ENCODE measurements at places on chromosomes 5 and 9. TPM values are rescaled to one million over a fixed set of nuclear protein-coding genes. Genes with fewer than 3 reads are reported as not detected.

DNA sequence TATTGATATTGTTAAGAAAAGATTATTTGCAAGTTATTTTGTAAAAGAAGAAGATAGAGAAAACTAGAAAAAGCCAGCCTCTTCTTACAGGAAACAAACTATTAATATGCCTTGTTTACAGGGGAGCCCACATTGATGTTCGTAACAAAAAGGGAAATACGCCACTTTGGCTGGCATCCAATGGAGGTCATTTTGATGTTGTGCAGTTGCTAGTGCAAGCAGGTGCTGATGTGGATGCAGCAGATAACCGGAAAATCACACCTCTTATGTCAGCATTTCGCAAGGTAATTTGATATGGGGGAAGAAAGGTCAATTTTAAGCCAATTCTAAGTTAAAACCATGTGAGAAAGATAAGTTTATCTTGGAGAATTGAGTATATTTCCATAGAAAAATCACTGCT, 37.6 kb upstream of the EIF4EBP3 start:
- no peak for DNase-seq

DNA sequence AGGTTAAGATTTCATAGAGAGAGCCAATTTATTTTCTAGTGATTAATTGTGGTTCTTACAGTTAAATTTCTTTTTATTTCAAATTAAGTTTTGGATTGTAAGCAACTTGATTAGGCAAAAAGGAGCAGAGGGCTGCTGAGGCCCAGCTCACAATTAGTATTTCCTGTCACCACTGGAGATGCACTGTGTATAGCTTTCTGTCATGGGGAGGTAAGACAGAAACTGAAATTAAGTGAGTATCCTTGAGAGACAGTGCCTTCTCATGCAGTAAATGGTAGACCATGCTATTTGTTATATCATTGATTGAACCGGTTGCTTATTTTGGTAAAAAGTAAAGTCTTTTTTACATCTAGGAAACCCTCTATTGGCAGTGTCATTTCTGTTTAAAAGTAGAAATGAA, 190.7 kb downstream of the CCDC171 start:
- DNase-seq: no peak

- no peak for DNase-seq
These were observed 283.3 kb upstream of the TUT7 start for GRCh38 chr9:86637515-86637914.

DNA sequence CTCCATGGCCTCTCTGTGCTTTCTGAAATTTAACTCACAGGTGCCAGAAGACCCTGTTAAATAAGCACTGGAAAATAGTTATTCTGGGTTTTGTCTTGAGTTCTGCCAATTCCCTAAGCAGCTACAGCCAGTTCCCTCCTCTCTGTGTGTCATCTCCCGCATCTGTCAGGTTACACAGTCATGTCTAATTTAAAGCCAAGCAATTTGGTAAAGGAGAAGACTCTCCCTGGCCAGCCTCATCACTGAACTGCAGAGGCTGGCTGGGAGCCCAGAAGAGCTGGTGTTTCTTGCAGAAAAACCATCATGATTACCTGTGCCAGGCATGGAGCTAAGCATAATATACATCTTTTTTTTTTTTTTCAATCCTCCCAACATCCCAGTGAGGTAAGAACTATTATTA, 141.3 kb upstream of the ZNF366 start:
- DNase-seq: no peak

DNA sequence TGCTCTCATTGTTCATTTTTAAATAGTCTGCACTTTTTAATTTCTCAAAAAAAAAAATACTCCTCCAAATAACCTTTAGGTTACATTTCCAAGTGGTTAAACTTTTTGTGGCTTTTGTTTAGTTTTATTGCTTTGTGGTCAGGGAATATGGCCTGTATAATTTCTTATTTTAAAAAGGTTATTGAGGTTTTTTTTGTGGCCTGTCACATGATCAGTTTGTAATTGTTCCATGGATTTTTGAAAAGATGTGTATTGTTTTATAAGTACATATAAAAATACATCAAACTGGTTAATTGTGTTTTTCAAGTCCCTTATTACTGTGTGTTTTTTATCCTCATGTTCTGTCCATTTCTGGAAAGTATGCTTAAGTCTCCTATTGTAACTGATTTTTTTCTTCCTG, 64.0 kb downstream of the ZNF618 start:
- DNase-seq: no peak

- DNase-seq: no peak
These were observed 119.8 kb downstream of the EBF1 start for GRCh38 chr5:158979749-158980521.

The TOR1A gene
- 43.5 TPM for polyA plus RNA-seq

The MYMK gene
- polyA plus RNA-seq: not detected

The C9orf50 gene
- polyA plus RNA-seq: 0.27 TPM

The PIP5K1B gene
- 8.1 TPM for polyA plus RNA-seq

All from left renal pelvis (tissue), 4 donors.